ENCODE measurements at places on chromosomes 12 and 14.

DNA sequence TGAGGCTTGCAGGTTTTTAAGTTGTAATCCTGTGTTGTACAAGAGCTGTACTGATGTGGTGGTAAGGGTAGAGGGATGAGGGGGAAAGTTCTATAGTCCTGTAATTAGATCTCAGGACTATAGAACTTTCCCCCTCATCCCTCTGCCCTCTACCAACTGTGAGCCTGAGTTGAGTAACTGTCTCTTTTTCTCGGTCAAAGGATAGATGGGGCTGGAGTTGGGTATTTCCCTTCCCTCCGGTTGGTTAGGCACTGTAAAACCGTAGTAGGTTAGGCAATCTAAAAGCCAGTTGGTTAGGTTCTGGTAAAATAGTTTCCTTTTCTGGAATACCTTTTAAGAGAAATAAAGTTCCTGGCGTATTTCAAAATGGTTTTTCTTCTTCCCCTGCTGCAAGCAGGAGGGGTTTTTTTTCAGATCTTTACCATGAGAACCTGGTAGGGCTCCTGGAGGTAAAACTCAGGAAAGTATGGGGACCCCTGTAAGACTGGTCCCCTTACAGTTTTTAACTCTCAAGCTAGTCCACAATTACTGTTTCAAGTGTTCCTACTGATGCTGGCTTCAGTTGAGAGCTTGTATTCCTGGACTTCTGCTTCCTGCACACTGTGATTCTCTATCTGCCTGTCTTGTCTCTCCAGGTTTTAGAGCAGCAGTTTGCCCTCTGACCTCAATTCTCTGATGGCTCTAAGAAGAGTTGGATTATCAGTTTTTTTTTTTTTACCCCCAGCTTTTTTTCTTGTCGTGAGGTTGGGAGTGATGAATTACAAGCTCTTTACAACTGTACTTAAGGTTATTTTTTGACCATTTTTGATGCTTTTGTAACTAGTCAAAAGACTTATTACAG is 58.7 kb downstream of the FUT8 start:
- no peak for DNase-seq

- peak; percentile 61 for DNase-seq
Measured at GRCh38 chr14:54627540-54628363, 60.8 kb downstream of the SAMD4A start.

DNA sequence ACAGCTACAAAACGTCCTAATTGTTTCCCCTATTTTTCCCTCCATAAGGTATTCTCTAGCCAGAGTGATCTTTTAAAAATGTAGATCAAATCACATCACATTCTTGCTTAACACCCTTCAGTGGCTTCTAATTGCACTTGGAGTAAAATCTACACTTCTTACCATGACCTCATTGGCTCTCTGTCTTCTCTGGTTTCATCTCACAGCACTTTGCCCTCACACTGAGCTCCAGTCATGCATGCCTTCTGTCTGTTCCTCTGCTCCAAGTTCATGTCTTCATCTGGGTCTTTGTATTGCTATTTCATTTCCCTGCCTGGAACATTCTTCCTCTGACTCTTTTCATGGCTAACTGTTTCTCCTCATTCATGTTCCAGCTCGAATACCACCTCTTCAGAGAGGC is 220.4 kb upstream of the GARIN6 start:
- DNase-seq, result no peak

DNA sequence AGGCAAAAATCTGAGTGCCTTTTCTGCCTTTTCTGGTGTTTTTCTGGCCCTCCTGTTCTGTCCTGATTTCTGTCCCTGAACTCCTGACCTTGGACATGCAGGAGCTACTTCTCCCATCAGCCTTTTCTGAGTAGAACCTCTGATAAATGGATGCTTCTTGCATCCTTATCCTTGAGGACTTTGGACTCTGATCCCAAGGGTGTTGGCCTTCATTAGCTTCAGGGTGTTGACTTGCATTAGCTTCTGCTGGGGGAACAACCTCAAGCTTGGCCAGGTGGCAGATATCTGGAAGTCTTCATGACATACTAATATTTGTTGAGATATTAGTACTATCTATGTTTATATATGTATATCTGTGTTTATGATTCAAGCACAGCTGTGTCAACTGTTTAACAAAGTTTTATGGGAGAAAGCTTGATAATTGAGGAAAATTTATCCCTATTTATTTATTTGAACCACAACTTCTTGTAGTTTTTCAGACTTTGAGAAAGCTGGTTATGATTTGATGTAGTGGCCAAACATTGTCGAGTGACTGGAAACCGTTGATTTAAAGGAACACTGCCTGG is 124.3 kb downstream of the CHST11 start:
- no peak for DNase-seq

- DNase-seq, result no peak
Measured at GRCh38 chr12:125198652-125199051, 133.4 kb downstream of the AACS start.

All from hepatocyte (in vitro differentiated cells).